ENCODE measurements at places on chromosomes 1 and 21. TPM values are rescaled to one million over a fixed set of nuclear protein-coding genes. Genes with fewer than 3 reads are reported as not detected.
A peak's percentile ranks its signal among the peaks of the same experiment; 100 is the strongest.

- DNase-seq, result no peak
Measured at GRCh38 chr1:117174851-117175250, 35.9 kb downstream of the VTCN1 start.

- no peak for DNase-seq
Measured at GRCh38 chr21:21102896-21103295, 104.7 kb downstream of the NCAM2 start.

- no peak for DNase-seq
Measured at GRCh38 chr1:21764615-21765423, 18.1 kb downstream of the USP48 start.

DNA sequence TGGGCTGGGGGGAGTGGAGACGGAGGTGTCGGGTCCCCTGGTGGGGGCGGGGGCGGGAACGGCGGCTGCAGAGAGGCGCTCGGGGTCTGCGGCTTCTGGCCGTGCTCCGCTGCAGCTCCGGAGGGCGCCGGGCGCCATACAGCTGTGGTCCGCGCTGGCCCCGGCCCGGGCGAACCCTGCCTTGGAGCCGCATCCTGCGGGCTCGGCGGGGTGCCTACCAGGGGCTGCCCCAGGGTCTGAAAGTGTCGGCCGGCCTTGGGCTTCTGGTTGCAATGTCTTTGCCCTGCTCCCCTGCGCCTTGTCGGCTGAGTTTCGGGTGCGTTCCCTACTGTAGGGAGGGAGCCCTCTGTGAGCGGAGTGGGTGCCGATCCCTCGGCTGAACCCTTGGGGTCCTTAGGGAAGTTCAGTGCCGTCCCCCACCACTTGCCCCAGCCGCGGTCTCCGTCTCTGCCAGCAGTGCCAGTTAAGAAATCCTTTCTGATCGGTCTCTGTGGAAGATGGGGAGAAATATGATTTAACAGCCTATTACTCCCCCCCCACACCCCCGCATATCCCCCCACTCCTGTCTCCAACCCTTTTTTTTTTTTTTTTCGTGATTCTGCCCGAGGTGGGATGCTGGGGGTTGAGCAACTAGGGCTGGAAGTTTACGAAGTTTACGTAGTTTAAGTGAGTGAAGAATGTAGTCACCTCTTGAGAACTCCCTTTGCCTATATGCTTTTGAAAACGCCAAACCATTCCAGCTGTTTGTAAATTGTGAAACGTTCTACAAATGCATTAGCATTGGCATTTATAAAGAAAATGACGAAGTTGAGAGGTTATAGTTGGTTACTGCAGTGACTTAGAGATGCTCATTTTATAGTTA is 588 bp downstream of the NEXN start:
- peak; percentile 82 for DNase-seq

DNA sequence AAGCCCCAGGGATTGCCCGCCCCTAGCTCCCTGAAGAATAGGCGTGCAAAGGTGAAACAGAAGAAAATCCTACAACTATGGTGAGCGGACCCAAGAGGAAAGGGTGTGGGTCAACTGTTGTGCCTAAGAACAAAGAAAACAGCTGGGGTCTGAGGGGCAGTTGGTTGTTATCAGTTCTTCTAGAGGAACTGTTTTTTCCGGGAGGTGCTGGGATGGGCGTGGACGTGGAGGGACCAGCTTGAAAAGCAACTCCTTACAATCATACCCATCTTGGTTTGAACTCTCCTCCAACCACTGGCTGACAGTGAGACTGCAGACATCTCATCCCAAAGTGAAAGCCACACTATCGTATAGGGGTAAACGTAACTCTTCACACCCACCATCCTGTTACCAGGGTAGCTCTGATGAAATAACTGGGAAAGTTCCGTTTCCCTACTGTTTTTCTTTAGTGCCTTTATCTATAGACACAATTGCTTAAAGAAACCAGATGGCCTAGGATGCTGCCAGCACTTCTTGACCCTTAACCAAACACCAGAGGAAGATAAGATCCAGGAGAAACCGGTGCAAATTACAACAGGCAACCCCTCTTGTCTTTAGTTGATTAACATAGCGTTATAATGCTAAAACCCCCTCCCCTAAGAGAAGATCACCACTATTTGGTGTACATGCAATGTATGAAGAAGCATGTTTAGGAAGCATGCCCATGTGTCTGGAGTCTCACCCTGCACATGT is 25.6 kb upstream of the FAM89A start:
- DNase-seq, result no peak

- DNase-seq, result no peak
Measured at GRCh38 chr1:199639453-199639852, 388.1 kb upstream of the NR5A2 start.

GRCh38 chr1:220432408-220432807 is 95.5 kb upstream of the MARK1 start:
- DNase-seq, result no peak

SLC16A4 gene
- 8.0 TPM for total RNA-seq
